ENCODE measurements at places on chromosomes 12 and 14.

DNA sequence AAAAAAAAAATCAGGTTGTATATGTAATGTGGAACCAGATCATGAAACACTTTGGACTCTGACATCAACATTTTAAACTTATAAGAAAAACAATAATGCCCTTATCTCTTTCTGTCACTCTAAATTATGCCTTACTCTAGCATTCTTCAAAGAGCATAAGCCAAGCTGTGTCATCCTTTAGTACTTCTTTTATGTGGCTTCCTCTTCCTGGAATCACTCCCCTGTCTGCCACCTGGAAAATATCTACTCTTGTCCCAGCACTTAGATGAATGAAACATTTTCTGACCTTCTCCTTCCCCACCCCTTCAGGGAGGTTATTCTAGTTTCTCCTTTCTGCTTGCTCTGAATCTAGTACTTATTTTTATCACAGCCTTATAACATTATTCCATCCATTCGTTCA, 101.2 kb downstream of the CNTN1 start:
- no peak for DNase-seq

- DNase-seq, result no peak
Observed at GRCh38 chr12:5497329-5498053, 65.6 kb downstream of the NTF3 start.

GRCh38 chr14:75445963-75446362, 18.1 kb downstream of the JDP2 start:
- no peak for DNase-seq

- DNase-seq, result peak; percentile 93
Observed at GRCh38 chr12:89856431-89856830, 147.8 kb upstream of the ATP2B1 start.

GRCh38 chr14:87049950-87050349, 943.0 kb downstream of the GALC start:
- DNase-seq, result no peak

- peak; percentile 33 for DNase-seq
Observed at GRCh38 chr12:6425590-6426531, 18.9 kb upstream of the CD27 start.

- peak; percentile 34 for DNase-seq
Observed at GRCh38 chr12:100138803-100139098, 3.9 kb downstream of the BLTP3B start.

GRCh38 chr12:47746073-47746472, 12.6 kb downstream of the RAPGEF3 start:
- DNase-seq, result no peak

DNA sequence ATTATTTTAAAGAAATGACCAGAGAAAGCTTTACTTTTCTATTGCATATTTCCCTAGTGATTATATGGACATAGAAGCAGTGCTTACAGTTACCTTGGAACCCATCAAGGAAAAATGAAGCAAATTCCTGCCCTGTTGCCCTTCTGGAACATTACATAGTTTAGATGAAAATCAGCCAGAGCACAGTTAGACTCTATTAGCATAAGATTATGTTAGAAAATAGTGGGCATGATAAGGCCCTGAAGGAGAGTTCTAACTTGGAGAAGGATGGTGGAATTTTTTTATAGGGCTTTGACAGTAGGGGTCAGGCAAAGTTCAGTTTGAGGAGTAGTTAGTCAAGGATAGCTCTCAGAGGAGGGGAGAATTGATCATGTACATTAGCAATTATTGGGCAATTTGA, 74.3 kb downstream of the FUT8 start:
- DNase-seq, result no peak

DNA sequence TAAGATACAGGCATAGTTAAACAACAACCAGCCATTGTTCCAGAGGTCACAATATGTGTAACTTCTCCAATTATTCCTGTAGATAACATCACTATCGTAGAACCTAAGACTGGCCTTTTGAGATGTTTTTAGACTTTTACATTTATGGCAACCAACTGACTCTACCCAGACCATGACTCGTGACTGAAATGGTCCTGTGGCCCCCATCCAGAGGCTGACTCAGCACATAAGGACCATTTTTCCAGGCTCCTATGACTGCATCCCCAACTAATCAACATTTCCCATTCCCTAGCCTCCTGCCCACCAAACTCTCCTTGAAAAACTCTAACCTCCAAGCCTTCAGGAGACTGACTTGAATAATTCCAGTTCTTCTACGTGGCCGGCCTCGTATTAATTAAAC, 52.6 kb upstream of the NID2 start:
- no peak for DNase-seq

DNA sequence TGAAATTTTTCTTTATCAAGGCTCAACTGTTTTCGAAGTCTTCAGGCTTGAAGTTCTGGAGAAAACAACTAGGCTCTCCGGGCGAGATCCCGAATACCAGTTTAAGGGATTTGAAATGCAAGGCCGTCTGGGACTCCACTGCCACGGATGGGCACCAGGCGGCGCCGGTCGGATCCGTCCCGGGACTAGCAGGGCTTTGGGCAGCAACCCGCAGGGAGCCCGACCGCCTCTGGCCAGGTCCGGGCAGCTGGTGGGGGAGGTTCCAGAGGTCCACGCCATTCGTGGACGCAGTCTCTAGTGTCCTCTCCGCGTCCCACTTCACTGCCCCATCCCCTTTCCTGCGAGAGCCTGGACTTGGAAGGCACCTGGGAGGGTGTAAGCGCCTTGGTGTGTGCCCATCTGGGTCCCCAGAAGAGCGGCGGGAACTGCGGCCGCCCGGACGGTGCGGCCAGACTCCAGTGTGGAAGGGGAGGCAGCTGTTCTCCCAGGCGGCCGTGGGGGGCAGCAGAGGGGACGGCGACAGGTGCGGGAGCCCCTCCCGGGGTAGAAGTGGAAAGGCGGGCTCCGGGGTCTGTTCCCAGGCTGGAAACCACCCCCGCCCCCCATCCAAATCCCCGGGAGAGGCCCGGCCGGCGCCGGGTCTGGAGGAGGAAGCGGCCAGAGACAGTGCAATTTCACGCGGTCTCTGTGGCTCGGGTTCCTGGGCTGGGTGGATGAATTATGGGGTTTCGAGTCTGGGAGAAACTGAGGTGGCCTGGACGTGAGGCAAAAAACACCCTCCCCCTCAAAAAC, 838 bp upstream of the ERBB3 start:
- peak; percentile 63 for DNase-seq

GRCh38 chr14:92945959-92946846, 23.3 kb downstream of the CHGA start:
- DNase-seq, result no peak

Data from CD14-positive monocyte (primary cell).